ENCODE measurements at places on chromosomes 12 and 14. TPM values are rescaled to one million over a fixed set of nuclear protein-coding genes. Genes with fewer than 3 reads are reported as not detected.

SSPN gene
- total RNA-seq = 4.7 TPM

VRTN gene
- total RNA-seq = not detected

ZNF891 gene
- total RNA-seq = 0.94 TPM

OR6C4 gene
- total RNA-seq = not detected

SLC25A47 gene
- not detected for total RNA-seq

All from smooth muscle cell of the coronary artery (primary cell).